ENCODE measurements at places on chromosomes 6 and 20.

DNA sequence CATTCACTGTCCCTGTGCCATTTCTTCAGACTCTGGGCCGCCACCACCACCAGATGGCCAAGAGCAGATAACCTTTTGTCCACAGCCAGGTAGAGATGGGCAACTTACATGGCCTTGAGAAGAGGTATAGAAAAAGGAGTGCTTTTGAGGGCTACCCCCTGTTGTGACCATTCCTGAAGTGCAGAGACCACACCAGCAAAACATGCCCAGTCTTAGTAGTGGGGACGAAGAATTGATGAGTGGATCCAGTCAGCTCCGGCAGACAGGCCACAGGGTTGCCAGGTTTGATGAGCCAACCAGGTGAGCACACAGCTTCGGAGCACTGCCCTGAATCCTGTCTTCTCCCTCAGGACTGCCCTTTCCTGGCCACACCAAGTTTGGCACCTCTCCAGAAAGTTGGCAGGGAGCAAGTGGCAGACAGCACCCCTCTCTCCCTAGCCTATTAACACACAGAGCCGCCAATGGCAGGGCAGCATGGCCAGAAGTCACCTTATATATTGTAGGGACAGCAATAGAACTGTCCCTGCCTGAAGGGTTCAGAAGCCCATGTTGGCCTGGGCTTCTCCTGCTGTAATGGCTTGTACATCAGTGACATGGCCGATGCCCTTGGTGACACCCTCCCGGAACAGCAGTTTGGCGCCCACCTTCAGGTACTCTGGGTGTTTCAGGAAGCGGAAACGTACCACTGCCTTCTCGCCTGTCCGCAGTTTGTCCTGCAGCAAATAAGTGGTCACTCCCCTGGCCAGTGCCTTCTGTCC, 7.8 kb downstream of the GTPBP2 start:
- no peak for DNase-seq

GRCh38 chr20:50238081-50238800, 47.6 kb downstream of the CEBPB start:
- DNase-seq = no peak

- DNase-seq = no peak
These were observed 2.8 kb downstream of the SIRPA start for GRCh38 chr20:1897965-1898464.

DNA sequence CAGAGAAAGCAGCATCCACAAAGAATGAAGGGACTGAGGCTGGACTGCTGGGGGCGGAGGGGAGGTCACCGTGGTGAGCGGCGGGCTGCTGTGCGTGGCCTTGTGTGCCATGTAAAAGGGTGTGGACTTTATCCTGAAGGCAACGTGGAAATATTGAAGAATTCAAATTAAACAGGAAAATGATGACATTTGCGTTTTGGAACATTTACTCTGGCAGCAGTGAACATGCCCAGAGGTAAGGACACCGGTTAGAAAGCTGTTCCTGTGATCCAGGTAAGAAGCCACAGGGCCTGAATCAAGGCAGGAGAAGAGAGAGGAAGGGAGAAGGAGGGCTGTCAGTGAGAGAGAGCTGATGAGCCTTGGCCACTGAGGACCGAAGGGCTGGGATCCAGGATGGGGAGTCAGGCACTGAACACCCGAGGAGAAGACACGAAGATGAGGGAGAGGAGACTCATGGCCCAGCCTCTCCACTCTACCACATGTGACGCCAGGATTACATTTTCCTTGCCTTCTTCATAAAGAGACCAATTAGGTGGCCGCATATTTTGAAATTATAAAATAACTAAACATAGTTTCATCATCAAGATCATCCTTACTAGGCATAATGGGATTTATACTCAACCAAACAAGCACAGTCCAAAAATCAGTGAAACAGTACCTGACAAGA, 58.4 kb downstream of the TRAM2 start:
- no peak for DNase-seq

DNA sequence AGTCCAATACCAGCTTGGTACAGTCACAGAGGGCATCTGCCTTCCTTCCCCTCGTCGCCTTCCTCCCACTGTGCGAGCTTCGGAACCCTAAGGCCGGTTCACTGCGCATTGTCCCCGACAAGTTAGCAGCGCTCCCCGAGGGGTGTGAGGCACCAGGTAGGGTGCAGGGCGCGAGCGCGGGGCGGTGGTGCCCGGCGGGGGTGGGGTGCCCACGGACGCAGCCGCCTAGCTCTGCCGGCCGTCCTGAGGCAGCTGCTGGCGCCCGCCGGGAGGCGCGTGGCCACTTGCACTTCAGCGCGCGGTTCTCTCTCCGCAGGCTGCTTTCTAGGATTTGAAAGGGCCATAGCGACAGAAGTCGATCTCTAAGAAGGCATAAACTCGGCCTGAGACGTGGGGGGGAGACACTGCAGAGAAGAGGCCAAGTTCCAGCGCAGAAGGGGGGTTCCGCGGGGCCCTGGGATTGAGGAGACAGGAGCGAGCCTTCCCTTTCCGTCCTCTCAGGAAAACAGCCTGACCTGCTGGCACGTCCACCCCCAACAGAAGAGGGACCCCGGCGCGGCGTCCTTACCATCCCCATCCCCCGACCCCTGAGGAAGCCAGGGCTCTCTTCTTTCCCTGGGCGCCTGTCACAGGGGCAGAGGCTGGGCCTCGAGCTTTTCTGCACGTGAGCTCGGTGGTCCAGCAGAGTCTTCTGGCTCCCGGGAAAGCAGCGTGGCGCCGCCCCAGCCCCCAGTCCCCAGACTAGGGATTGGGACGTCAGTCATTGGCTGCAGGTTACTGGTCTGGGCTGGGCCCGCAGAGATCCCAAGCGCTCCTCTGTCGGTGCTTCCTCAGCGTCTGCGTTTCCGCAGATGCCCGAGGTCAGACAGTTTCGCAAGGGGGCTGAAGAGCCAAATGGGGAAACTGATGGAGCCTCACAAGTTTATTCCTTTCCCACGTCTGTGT, 15.6 kb upstream of the PRDM13 start:
- no peak for DNase-seq

DNA sequence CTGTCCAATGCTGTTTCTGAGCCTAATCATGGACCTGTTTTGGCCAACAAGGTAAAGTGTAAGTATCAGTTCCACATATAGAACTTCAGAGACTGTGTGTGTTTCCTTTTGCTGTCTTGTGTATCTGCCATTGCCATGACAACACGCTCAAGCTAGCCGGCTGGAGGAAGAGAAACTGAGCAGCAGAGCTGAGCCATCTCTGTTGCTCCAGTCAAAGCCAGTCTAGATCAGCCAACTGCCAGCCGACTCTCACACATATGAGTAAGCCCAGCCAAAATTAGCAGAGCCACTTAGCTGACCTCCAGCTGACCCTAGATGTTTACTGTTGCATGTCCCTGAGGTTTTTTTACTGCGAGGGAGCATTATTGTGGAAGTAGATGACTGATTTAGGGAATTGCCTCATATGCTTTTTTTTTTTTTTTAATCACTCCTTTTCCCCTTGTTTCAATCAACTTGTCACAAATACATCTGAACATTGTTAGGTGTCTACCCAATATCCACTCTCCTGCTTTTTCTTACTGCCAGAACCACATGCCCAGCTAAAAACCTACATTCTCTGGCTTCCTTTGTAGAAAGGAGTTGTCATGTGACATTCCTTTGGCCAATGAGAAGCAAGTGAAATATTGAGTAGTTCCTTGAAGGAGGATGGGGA, 304.3 kb upstream of the SUPT3H start:
- no peak for DNase-seq

DNA sequence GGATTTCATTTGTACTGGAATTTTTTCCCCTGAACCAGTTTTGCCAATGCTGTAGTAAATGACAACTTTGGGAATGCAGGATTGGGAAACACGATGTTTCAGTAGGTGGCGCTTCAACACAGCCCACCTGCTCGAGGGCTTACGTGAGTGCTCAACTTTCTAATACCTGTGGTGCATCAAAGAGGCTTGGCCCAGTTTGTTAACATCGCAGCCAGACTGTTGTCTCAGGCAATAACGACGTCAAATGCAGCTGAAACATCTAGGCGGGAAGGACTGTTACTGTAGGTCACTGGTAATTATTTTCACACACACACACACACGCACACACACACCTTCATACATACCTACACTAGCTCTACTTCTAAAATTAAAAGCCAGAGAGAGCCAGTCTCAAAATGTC, 815.5 kb upstream of the SLC35B3 start:
- DNase-seq = no peak

DNA sequence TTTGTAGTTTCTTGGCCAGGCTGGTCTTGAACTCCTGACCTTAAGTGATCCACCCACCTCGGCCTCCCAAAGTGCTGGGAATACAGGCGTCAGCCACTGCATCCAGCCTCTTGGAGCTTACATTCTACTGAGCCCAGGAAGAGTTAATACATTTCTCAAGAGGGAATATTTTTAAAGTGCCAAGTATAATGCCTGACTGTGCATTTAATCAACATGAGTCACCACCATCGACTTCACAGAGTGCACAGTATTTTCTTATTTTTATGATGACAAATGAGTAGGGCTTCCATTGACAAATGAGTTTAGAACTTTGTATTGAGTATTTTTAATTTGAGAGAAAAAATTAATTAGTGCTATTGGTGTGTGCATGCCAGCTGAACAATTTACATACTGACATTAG, 72.2 kb downstream of the SASH1 start:
- DNase-seq = no peak

DNA sequence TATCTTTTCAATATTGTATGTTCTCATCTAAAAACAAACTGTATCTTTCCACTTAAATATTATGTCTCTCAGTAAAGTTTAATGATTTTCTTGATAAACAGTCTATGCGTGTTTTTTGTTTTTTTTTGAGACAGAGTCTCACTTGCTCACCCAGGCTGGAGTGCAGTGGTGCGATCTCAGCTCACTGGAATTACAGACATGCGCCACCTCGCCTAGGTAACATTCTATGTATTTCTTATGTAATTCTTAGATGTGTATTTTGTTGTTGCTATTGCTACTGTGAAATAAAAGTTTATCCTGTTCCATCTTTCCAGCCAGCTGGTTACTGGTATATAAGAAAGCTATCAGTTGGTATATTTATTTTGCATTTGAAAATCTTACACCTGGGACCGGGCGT, 29.4 kb downstream of the ABHD12 start:
- no peak for DNase-seq

GRCh38 chr6:149094156-149094555, 223.4 kb upstream of the TAB2 start:
- no peak for DNase-seq

- no peak for DNase-seq
These were observed 547.2 kb upstream of the JAG1 start for GRCh38 chr20:11221046-11221445.

DNA sequence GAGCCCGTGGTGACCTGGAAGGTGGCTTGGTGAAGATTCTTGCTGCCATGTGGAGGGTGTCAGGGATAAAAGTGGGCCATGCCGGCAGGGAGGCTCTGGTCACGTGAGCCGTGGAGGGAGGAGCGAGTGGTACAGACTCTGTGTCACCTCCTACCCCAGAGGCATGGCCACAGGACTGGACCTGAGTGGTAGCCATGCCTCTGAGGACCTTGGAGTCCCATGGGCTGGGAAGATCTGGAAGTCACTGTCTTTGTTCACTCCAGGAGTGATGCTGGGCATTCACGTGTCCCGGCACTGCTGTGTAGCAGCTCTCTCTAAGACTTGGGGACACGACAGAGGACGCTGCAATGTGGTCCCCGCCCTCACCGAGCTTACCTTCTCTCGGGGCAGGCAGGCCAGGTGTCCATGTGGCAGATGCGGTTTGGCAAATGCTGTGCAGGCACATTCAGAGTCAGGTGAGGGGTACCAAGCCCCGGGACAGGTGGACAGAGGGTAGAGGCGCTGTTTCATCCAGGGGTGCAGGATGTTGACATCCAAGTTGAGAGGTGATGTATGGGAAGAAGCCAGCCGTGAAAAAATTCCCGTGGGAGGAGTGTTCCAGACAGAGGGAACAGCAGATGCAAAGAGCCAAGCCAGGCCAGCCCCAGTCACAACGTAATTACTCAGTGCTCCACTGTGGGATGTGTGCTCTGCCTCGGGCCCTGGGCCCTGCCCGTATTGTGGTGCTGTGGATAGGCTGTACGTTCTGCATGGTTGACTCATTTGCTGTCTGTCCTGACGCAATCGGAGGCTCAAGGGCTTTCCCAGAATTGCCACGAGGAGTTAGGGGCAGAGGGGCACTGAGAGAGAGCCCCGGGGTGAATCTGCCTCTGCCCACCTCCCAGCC, 307.8 kb downstream of the TAF4 start:
- no peak for DNase-seq

All from activated CD4-positive, alpha-beta T cell treated with anti-CD3 and anti-CD28 coated beads for 4 hours (primary cell).